ENCODE measurements at places on chromosomes 1 and 21. TPM values are rescaled to one million over a fixed set of nuclear protein-coding genes. Genes with fewer than 3 reads are reported as not detected.

BTG3 gene
- 38.5 TPM for total RNA-seq

CAMK2N1 gene
- total RNA-seq, result 28.5 TPM

RPE65 gene
- not detected for total RNA-seq

ASAP3 gene
- total RNA-seq, result 95.8 TPM

PDZK1IP1 gene
- not detected for total RNA-seq

WLS gene
- 203 TPM for total RNA-seq

RAB25 gene
- total RNA-seq, result 52.6 TPM

G0S2 gene
- total RNA-seq, result 4.1 TPM

SGIP1 gene
- total RNA-seq, result 9.8 TPM

KCNK1 gene
- total RNA-seq, result 14.6 TPM

DNA sequence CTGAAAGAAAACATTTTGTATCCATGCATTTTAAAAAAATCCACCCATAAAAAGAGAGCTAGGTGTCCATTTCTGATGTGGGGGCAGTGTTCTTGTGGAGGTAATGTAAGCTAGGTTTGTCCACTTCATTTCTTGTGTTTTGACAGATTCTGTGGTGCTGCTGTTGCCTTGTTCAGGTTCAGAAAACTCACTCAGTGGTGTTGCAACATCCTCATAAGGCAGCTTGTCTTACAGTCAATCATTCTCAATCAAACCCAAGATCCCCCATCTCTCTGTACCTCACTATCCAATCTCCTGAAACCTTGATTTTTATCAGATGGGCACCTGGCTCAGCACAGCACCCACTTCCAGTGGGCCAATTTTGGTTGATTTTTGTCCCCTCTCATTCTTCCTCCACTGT, 94.1 kb downstream of the TENT5C start:
- DNase-seq, result no peak

DNA sequence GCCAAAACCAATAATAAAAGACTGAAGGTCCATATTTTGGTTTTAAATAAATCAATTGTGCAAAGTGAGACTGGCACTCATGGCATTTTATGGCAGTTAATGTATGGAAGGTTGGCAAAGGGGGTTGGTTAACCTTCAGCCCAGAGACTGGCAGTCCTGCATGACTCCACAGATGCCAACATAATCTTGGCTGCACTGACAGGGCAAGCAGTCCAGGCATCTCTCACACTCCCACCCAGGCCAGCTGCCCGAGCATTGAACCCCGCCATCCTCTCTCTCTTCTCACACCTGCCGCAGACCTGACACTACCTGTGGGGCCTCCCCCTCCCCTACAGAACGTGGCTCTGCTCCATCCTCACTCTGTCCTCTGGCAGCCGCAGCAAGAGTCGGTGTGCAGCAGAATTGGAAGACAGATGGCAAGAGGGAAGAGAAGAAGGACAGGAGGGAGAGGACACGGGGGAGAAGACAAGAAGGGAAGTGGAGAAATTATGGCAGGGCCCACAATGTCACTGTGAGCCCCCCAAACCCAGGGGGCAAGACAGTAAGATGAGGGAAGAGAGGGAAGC, 43.7 kb downstream of the ITPKB start:
- no peak for DNase-seq

- no peak for DNase-seq
These were observed 57.3 kb downstream of the OBSCN start for GRCh38 chr1:228265167-228265566.

- DNase-seq, result no peak
These were observed 21.5 kb downstream of the RPL5 start for GRCh38 chr1:92853299-92853698.

DNA sequence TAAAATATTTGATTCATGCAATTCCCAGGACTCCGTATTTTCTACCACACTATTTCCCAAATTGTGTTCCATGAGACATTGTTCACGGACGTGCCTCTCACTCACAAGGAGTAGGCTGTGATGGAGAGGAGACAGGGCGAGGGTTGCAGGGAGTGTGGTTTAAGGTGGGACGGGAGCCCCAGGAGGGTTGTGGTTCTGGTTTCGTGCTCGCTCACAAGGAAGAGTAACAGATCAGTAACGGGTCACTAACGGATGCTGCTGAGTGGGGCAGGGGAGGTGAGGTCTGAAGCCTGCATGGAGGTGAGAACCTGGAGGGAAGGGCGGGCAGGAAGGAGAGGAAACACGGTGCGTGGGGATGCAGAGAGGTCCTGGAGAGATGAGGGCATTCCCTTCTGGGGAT, 28.8 kb downstream of the TFF3 start:
- DNase-seq, result no peak

- DNase-seq, result no peak
These were observed 1.2 kb downstream of the ETS2 start for GRCh38 chr21:38806942-38807284.

GRCh38 chr1:55150880-55151588, 64.1 kb downstream of the USP24 start:
- no peak for DNase-seq

GRCh38 chr1:2226525-2227345, 1.4 kb upstream of the SKI start:
- peak; percentile 25 for DNase-seq

DNA sequence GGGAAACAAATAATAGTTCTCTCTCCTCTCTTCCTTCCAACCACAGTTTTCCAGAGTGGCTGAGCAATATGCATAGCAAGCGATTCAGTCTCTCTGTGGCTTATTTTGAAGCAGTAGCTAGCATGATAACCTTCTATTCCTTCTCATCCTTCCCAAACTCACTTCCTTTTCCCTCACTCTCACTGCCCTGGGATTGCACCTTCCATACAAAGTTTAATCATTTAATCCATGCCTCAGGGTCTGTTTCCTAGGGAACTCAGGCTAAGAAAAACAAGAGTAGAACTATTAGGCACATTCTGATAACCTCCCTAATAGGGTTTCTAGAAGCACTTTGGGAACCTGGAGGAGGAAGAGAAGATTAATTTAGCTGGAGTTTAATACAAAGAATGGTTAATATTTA, 97.7 kb upstream of the S1PR1 start:
- DNase-seq, result no peak

GRCh38 chr1:234256359-234256758, 116.9 kb upstream of the COA6 start:
- no peak for DNase-seq

DNA sequence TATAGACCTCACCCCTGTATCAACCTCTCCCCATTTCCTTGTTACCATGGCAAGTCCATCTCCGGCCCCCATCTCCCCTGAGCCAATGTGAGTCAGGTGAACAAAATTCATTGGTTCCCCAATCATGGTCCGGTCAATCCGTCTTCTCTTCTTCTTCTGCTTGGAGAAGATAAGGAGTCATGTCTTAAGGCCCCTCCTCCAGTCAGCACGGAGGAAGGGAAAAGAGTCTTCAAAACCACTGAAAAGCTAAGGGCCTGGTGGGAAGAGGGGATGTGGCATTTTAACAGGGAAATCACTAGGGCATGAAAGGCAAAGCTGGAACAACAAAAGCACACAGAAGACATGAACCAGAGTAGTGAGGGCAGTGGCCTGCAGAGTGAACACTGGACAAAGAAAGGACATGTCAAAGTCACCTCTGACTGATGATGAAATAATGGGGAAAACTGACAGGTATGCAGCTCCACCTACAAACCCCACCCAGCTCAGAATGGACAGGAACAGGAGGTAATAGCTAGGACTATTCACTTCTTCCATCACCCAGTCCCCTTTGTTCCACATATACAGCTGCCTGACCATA, 4.4 kb downstream of the CDC42SE1 start:
- no peak for DNase-seq

DNA sequence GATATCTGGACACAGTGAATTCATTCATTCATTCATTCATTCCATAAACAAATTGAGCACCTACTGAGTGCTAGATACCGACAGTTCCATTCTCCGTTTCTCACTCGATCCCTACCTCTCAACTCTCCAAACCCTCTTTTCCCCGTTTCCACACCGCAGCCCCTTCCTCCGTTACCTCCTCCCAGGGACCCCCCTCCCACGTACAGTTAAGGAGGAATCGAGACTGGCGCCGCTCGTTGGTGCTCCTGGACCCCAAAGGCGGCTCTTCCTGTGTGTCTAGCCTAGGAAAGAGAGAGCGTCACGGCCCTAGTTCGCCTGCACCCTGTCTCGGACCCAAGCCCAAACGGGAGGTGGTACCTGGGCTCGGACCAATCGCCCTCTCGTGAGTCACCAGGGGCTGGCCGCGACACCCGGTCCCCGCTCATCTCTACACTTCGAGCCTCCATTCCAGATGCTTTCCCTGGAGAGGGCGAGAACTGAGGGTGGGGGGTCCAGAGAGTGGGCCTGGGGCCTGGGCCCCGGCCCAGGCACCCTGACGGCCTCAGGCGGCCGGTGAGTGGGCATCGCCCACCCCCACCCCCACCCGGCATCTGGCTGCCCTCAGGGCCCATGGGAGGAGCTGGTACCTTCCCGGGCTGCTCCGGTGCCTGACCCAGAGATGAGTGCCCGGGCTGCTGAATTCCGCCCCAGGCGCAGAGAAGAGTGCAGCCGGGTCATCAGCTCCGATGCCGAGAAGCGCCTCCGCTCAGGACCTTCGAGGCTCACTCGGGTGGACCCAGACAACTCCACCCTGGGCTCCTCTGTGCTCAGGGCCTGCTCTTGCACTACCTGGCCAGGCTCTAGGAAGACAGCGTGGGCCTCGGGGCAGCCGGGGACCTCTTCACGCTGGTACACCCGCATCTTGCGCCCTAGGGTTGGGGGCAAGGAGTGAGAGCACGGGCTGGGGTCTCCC, 4.9 kb downstream of the ARHGEF19 start:
- DNase-seq, result no peak

- no peak for DNase-seq
These were observed 388.1 kb upstream of the NR5A2 start for GRCh38 chr1:199639453-199639852.

DNA sequence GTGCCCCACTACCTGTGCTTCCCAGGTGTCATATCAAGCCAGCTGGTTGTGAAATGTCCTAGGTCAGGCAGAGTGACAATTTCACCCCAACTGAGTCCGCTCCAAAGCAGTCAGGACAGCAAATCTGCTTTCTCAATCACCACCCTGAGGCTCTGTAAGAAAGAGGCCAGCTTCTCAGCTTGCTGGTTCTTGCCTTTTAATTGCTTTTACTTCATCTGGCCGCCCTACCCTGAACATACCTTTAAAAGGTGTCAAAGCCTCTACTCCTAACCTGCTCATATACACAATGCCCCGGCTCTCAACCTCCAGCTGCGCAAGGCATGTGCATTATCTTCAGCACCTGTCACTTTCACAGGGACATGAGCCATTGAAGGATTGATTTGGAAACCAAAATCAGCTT, 581.6 kb downstream of the NPHP4 start:
- no peak for DNase-seq

DNA sequence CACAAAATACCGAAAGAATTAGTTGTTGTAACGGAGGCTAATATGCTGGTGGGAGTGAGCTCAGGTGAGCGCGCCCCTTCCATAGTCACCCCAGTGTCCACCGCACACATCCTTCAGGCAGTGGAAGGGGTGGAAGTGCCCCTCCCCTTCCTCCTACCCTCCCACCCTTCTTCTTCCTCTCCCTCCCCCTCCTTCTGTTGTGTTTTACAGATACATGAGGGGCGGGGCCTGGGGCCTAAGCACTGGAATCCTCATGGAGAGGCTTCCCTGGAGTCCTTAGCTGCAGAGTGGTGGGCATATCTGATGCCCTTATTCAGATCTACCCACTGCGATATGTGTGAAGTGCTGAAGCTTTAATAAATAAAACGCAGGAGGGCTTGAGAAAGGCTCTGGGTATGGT, 10.3 kb upstream of the ADARB1 start:
- DNase-seq, result no peak

- peak; percentile 100 for DNase-seq
These were observed at the start of gene POFUT2 for GRCh38 chr21:45287438-45288391. Gene POFUT2 (minus strand): TSS chr21:45287895. CDS start chr21:45287871, 24 bp downstream.

Measured in mesothelial cell of epicardium (in vitro differentiated cells).